ENCODE measurements at places on chromosomes 12 and 14.

DNA sequence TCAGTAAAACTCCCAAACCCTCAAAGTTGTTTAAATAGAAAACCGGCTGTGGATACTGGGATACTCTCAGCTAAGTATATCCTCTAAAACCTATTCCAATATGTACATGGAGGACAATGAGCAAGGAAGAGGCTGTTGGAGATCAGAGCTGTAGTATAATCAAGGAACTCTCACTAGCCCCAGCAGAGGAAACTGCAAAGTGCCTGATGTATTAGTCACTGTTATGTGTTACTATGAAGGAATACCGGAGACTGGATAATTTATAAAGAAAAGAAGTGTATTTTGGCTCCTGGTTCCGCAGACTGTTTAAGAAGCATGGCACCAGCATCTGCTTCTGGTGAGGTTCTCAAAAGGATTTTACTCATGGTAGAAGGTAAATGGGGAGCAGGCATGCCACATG is 65.6 kb upstream of the RPL10L start:
- no peak for DNase-seq

- DNase-seq = peak; percentile 38
These were observed 27.3 kb downstream of the LLPH start for GRCh38 chr12:66103016-66103913.

DNA sequence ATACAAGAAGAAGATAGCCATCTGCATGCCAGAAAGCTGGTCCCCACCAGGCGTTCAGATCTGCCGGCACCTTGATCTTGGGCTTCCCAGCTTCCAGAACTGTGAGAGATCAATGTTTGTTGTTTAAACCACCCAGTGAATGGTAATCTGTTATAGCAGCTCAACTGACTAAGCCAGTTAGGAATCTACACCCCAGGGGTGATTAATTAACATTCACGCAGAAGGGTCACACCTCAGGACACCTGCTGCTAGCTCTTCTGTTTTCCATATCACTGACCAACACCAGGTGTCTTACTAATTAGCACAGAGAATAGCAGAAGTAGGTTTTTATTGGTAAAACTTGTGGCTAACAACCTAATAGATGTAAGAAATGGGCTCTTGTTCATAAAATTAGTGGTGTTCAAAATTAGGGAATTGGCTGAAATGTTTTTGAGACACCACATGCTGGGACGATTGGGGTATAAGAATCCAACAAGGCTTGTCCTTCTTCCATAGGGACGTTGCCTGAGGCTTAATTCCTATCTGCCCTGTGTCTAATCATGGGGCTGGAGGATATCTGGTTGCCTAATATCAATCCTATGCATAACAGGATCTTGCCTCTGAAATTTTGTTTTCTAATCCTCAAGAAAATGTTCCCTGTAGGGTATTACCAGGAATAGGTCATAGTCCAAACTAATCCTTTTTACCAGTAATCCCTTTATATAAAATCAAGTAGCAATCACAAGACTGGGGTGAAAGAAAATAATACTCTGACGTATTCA is 42.0 kb upstream of the CHST11 start:
- no peak for DNase-seq

- DNase-seq = no peak
These were observed 21.2 kb upstream of the ELK3 start for GRCh38 chr12:96172981-96173380.

GRCh38 chr14:45251912-45252311 is 1.1 kb downstream of the MIS18BP1 start:
- DNase-seq = peak; percentile 10

- no peak for DNase-seq
These were observed 289.9 kb downstream of the AKAP6 start for GRCh38 chr14:32618991-32619390.

- no peak for DNase-seq
These were observed 263.5 kb upstream of the ALG10B start for GRCh38 chr12:38053113-38053512.

DNA sequence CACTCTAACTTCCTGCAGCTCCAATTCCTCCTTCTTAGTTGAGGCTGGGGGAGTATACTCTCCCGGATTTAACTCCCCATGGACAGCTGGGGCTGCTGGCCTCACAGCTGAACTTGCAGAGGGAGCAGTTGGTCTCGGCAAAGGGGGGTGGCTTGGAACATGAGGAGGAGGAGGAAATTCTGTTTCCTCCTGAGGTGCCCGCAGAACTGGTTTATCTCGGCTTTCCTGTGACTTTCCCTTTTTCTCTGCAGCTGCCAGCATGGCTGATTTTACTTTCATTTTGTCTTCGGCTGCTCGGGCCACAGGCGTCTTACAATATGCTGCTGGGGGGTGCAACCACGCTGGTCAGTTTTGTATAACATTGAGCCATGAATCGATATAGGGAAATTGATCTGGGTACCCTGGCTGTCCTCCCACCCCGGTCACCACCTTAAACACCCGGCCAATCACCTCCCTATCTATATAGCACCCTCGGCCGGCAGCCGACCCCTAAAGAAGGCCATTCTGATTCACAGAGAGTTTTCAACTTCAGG is 1317.6 kb downstream of the TMEM121 start:
- DNase-seq = no peak

GRCh38 chr14:24915958-24916595 is 133.9 kb downstream of the STXBP6 start:
- no peak for DNase-seq

DNA sequence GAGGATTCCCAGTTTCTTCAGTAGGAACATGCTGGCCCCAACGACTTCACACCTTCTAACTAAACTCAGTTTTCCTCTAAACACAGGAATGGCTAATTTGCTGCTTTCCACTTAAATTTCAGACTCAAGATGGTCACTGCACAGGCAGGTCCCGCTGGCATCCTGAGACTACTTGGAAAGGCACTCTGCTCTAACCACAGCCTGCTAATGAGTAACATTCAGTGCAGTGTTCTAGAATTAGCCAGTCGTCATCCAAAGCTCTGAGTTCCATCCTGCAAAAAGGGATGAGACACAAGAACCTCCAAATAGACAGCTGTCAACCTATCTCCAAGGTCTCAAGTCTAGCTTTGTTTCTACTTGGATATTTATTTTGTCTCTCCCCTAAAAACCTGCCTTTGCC is 6.0 kb downstream of the CCDC92 start:
- DNase-seq = peak; percentile 78

- no peak for DNase-seq
These were observed 10.6 kb upstream of the KRT83 start for GRCh38 chr12:52331833-52332232.

GRCh38 chr14:71856199-71856919 is 75.9 kb upstream of the RGS6 start:
- DNase-seq = no peak
